CD8-positive, alpha-beta T cell (primary cell): ENCODE measurements at places on chromosomes 13 and 19.

DNA sequence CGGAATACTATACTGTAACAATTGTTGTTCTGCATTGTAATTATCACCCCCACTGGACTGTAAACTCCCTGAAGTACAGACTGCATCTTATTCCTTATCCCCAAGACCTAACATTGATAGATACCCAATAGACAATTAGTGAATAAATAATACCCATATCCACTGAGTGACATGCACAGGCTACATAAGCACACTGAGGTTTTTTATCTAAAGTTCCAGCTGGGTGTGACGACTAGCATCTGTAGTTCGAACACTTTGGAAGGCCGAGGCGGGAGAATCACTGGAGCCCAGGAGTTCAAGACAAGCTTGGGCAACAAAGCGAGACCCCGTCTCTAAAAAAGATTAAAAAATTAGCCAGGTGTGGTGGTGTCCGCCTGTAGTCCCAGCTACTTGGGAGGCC lies 2.5 kb downstream of the KPNA3 start:
- DNase-seq = no peak

GRCh38 chr19:11096210-11096841 lies 7.1 kb downstream of the LDLR start:
- DNase-seq = no peak

- no peak for DNase-seq
Measured at GRCh38 chr19:5289060-5289990, 51.3 kb downstream of the PTPRS start.

- DNase-seq = no peak
Measured at GRCh38 chr13:37409756-37410155, 188.8 kb downstream of the POSTN start.

DNA sequence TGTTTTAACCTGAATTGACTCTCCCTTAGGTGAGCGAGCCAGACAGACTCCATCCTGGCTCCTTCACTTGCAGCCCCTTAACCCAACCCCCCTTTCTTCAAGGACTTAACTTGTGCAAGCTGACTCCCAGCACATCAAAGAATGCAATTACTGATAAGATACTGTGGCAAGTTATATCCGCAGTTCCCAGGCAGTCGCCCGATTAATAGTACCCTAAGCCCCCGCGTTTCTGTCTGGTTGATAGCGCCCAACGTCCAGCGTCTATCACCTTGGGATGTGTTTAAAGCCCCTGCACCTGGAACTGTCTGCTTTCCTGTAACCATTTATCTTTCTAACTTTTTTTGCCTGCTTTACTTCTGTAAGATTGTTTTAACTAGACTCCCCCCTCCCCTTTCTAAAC lies 6.2 kb downstream of the HSD17B14 start:
- DNase-seq = no peak

- DNase-seq = no peak
Measured at GRCh38 chr13:67048084-67048820, 181.9 kb downstream of the PCDH9 start.

- DNase-seq = no peak
Measured at GRCh38 chr13:41610404-41610803, 153.1 kb downstream of the RGCC start.

GRCh38 chr13:106052200-106052767 lies 483.2 kb downstream of the EFNB2 start:
- DNase-seq = no peak

- no peak for DNase-seq
Measured at GRCh38 chr13:41880966-41881365, 79.9 kb downstream of the VWA8 start.

GRCh38 chr19:22622901-22623840 lies 11.0 kb upstream of the ZNF492 start:
- no peak for DNase-seq

DNA sequence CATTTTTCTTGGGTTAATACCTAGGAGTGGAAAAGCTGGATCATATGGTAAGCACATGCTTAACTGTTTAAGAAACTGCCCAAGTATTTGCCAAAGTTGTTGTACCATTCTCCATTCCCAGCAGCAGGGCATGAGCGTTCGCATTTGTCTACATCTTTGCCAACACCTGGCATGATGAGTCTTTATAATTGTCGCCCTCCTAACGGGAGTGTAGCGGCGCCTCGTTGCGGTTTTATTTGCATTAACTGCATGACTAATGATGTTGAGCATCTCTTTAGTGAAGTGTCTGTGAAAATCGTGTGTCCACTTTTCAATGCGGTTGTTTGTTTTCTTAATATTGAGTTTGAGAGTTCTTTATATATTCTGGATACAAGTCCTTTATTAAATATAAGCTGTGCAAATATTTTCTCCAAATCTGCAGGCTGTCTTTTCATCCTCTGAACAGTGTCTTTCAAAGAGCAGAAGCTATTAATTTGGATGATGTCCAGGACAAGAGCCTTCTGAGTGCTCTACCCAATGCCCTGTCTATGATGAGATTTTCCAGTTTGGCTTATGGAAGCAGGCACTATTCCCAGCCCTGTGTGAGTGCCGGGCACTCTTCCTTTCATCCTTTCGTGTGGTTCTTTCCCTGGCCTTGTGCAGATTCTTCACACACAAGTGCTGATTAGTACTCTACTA lies 202.0 kb downstream of the FOXO1 start:
- DNase-seq = no peak

GRCh38 chr13:46484561-46484960 lies 68.4 kb upstream of the LRCH1 start:
- no peak for DNase-seq

DNA sequence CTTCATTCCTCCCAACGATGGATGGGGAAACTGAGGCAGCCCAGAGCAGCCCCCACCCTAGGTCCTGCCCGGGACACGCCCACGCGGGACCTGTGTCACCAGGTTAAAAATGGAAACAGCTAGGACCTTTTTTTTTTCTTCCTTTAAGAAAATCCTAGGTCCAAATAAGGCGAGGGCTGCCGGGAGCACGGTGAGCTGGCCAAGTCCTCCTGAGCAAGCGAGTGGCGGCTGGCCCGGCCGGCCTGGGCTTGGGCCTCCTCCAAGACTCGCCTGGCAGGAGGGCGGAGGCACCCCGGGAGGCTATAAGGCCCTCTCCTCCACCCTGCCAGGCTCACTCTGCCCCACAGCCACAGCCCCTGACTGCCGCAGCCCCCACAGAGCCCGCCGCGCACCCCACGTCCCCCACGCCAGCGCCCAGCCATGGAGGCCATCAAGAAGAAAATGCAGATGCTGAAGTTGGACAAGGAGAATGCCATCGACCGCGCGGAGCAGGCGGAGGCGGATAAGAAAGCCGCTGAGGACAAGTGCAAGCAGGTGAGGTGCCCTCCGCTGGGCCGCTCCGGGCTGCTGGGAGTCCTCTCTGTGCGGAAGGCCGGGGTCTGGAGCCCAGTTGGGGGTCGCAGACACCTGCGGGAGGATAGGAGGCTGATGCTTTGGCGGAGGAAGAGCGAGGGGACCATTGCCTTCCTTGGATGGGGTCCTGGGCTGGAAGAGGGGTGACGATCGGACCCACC lies 8.9 kb upstream of the TPM4 start:
- DNase-seq = no peak

GRCh38 chr19:35123573-35123972 lies 8.0 kb downstream of the FXYD3 start:
- DNase-seq = no peak

GRCh38 chr19:45184115-45184514 lies 5.5 kb downstream of the BLOC1S3 start:
- no peak for DNase-seq

GRCh38 chr13:111917086-111917485 lies 149.9 kb upstream of the SOX1 start:
- no peak for DNase-seq

DNA sequence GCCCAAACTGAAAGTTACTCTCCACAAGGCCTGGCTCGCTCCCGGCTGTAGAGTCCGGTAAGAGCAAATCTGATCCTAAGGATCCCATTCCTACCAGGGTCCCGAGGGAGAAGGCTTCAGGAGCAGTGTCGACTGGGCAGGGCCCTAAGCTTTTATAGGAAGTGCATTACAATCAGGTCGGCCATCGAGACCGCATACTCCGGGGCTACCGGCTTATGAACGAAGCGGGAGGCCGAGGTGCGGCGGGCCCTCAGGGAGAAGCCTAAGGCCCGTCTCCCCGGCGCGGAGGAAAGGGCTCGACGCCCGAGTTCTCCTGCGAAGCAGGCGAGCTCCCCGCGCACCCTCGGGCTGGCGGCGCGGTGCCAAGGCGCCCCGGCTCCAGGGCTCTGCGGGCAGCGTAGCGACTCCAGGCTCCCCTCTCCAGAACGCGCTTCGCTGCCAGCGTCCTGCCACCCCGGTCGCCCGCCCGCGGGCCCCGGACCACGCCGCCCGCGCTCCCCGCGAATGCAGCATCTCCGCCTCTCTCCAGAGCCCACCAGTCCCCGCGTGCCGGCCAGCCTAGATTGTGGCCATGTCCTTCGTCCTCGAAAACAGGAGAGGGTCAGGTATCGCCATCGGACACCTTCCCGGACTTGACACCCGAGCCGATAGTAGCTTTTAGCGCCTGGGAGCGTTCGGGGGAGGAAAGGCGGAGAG lies 1.4 kb downstream of the EFNB2 start:
- peak; percentile 27 for DNase-seq

DNA sequence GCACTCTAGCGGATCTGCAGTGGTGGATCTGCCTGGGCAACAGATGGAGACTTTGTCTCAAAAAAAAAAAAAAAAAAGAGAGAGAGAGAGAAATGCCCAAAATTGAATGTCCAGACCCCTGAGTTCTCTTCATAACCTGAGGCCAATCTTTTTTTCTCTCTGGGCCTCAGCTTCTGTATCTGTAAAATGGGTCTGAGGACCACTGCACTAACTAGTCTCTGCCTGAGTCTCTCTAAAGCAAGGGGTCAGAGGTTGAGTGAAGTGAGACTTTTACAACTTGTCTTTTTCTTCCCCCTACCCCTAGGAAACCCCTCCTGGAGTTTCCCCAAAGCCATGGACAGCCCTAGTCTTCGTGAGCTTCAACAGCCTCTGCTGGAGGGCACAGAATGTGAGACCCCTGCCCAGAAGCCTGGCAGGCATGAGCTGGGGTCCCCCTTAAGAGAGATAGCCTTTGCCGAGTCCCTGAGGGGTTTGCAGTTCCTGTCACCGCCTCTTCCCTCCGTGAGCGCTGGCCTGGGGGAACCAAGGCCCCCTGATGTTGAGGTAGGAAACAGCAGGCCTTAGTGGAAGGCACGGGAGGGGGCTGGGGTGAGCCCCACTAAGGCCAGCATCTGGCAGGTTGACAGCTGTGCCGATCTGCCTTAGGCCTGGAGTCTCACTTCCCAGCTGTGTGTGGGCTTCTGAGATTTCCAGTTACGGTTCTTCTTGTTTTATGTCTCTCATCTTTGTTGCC lies 1.8 kb downstream of the TMEM91 start:
- no peak for DNase-seq
